NCI-H748 treated with DMSO at 0.1 percent for 48 hours (cell line): ENCODE measurements at places on chromosomes 12 and 14.

- DNase-seq: peak; percentile 39
Measured at GRCh38 chr12:75908961-75909605, 122.5 kb downstream of the PHLDA1 start.

DNA sequence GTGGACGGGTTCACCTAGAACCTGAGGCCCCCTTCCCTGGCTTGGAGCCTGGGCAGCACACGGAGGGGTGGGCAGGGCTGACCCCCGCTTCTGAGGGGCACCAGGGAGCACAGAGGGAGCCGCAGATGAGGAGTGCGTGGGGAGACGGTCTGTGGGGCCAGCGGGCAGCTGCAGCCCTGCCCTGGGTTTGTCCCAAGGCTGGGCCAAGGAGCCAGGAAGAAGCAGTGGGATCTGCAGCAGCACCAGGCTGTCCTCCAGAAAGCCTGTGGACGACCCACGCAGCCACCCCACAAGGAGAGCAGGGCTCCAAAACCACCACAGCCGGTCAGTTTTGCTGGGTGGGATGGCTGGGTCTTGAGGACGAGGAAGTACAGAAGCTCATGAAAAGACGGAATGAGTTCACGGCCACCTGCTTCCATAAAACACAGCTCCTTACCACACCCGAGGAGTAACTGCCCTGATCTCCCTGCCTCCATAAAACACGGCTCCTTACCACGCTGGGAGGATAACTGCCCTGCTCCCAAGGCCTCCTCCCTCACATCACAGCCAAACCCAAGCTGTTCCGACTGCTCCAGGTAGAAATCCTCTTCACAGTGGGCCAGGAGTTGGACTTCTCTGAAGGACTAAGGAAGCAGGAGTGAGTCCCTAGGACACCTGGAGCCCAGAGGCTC is 9.9 kb upstream of the GOLGA3 start:
- no peak for DNase-seq

DNA sequence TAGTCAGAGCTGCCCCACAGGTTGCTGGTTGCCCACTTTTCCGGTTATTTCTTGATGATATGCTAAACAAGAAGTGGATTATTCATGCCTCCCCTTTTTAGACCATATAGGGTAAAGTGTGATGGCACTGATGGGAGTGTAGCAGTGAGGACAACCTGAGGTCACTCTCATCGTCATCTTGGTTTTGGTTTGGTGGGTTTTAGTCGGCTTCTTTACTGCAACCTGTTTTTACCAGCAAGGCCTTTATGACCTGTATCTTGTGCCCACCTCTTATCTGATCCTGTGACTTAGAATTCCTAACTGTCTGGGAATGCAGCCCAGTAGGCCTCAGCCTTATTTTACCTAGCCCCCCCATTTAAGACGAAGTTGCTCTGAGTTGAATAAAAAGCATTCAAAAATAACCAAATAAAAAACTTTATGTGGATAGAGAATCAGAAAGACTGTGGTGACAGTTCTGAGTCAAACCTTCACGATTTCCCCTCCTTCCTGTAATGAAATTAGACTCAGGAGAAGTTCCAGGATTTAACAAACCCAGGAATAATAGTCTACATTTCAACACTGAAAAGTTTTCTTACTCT is 144.2 kb downstream of the PAWR start:
- DNase-seq: no peak

DNA sequence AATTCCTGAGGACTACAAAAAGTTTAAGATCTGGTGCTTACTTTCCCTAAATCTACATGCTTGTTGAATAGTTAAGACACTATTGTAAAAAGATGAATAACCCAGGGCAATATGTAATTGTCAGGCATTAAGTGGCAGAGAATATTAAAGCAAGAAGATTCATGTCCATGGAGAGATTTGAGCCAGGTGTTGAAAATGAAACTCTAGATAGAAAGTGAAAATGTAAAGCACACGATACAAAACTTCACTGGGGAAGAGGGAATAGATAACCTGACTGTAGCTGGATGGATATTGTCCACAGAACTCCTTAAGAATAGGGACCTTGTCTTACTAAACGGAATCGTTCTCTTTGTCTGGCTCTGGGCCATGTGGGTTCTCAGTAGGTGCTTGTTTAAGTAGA is 5.0 kb downstream of the CAND1 start:
- no peak for DNase-seq

- DNase-seq: no peak
Measured at GRCh38 chr12:88393017-88393767, 187.1 kb downstream of the KITLG start.

DNA sequence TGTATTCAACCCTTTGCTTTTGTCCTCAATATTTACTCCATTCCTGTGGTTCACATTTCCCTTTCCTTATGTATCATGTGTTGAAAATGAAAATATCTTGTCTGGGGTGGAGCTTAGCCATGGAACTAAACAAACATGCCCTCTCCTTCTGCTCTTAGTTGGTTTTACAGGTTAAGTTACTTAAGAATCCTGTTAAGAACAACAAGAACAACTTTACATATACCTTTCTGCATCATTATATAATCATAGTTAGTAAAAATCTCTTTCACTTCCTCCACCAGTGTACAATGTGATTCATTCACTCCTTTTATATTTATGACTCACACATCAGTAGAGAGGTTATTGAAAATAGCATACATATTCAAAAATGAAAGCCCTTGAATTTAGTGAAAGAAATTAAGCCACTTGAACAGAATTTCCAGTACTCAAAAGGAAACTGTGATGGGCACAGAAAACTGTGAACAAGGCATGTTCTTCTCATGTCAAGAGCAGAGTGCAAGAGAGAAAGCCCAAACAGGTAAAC is 307.7 kb downstream of the CCDC91 start:
- no peak for DNase-seq

GRCh38 chr12:79900951-79901350 is 33.9 kb downstream of the PPP1R12A start:
- no peak for DNase-seq

- peak; percentile 86 for DNase-seq
Measured at GRCh38 chr14:21476523-21476924, 235 bp downstream of the RAB2B start.

DNA sequence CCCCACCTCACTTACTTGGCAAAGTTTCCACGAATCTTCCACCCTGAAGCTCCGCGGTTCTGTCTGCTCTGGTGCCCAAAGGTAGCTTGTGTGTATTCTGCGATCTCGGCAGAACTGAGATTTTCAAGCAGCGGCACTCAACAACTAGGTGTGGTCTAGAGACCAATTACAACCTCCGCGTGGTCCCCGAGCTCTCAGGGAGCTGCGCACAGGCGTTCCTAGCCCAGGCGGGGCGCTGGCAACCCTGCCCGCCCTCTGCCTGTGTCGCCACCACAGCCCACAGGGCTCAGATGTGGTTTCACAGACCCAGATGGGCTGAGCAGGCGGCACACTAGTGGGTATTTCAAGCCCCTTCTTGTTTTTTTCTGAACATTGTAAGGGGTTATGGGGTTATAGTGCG is 1.5 kb upstream of the DIABLO start:
- peak; percentile 20 for DNase-seq

GRCh38 chr12:110108309-110109036 is 15.7 kb upstream of the IFT81 start:
- DNase-seq: no peak

DNA sequence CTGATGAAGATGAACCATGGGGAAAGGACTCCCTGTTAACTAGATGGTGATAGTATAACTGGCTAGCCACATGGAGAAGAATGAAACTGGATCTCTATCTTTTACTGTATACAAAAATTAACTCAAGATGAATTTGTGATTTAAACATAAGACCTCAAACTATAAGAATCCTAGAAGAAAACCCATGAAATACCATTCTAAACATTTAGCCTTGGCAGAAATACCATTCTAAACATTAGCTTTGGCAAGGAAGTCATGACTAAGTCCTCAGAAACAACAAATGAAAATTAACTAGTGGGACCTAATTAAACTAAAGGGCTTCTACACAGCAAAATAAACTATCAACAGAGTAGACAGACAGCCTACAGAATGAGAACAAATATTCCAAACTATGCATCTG is 28.4 kb upstream of the NOVA1 start:
- no peak for DNase-seq

- DNase-seq: no peak
Measured at GRCh38 chr12:53941750-53942149, 3.1 kb downstream of the HOXC13 start.

DNA sequence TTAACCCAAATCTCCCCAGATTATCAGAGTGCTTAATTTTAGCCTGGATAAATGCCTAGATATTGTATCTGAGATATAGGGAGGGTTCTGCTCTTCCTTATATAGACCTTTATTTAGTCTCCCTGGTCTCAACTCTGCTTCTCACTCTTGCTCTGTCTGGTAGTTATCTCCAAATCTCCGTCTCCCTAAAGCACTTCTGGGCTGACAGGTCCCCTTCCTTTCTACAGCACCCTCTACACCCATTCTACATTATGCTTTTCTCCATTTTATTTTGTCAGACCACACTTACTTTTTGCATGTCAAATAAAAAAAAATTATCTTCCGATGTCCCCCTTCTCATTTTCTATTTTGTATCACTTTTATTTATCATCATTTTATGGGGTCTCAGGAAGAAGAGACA is 2.0 kb upstream of the ERC1 start:
- DNase-seq: no peak
